Posterior cingulate gyrus (tissue), 11 donors: ENCODE measurements at places on chromosomes 5 and 9.

DNA sequence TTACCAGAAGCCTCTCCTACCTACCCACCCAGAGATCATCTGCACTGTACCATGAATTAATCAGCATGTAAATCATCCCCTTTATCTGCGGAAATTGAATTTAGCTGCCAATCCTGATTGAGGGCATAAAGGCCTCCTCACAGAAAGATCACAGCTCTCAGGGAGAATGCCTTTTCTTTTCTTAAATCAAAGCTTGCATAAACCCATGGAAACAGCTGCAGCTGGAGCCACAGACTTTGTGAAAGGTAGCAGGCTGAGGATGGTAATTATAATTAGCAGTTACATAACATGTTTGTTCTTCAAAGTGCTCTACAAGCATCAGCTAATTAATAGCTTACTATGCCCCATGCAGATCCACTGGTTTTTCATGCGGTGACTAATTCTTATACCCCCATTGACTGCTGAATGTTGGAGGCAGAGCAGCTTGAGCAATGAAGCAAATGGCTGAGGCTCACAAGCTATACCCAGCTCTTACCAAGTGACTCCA lies 54.6 kb downstream of the SUSD1 start:
- DNase-seq: no peak

- DNase-seq: no peak
These were observed 208.0 kb downstream of the SGCD start for GRCh38 chr5:156534906-156535485.

DNA sequence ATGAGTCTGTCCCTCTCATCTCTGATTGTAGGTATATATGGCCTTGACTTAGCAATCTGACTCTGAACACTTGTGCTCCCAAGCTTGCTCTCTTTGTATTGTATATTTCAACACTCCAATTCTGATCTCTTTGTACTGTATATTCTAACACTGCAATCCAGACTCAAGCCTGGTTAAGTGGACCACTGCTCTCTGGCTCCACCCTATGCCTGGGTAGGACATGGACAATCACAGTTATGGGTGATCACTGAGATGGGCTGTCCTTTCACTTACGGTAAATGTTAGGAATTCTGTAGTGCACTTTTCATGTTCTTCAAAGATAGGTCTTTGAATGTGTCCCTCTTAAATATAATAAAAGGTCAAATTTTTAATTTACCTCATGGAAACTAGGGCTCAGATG lies 165.1 kb downstream of the TLR4 start:
- DNase-seq: no peak

GRCh38 chr9:109903515-109904138 lies 123.6 kb downstream of the PALM2AKAP2 start:
- DNase-seq: peak; percentile 92

DNA sequence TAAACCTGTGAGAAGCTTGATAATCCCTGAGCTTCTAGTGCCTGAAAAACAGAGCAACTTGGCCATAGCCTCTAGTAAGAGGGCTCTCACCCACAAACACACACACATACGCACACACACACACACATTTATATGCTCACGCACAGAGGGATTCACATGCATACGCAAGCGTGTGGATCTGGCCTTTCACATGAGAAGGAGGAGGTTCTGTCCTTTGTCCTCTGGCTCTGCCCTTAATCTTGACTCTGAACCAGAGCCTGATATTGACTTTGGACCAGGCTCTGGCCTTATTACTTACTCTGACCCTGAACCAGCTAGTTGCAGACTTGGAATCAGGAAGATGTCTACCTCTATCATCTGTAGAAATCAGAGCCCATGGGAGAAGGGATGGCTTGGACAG lies 10.0 kb upstream of the P4HA2 start:
- no peak for DNase-seq

GRCh38 chr5:39175273-39175955 lies 43.9 kb downstream of the FYB1 start:
- DNase-seq: no peak

- no peak for DNase-seq
These were observed 17.1 kb downstream of the ZNF462 start for GRCh38 chr9:106880081-106880480.

GRCh38 chr9:93701494-93702218 lies 125.3 kb downstream of the PHF2 start:
- DNase-seq: no peak

DNA sequence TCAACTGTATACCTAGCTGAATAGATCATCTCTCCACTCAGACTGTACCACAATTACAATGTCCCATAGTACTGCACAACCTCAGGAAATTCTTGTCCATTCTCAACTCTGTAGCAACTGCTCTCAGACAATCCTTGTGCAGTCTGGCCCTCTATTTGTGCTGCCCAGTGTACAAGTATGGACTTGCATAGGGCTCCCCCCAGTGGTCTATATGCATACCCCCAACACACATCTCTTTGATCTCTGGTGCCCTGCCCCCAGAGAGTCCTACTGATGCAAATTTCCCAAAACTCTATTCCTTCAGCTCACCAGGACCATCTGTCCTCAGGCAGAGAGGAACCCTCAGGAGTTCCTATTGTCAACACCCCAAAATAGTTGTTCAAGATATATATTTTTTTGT lies 205.3 kb downstream of the SLCO4C1 start:
- no peak for DNase-seq

GRCh38 chr5:120544043-120544442 lies 79.9 kb downstream of the PRR16 start:
- no peak for DNase-seq

DNA sequence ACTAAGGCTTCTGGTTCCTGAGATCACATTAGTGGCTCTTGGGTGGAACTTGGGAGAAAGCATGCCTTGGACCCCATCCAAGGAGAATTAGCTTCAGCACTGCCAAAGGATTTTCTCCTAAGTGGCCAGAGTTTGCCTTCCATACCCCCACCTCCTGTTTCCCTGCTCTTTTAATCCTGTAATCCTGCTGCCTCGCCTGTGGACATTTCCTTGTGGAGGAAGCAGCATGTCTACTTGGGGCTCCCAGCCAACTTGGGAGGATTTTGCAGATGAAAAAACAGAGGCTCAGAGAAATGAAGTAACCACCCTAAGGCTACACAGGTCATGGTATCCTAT lies 1.6 kb downstream of the ARSI start:
- DNase-seq: no peak

DNA sequence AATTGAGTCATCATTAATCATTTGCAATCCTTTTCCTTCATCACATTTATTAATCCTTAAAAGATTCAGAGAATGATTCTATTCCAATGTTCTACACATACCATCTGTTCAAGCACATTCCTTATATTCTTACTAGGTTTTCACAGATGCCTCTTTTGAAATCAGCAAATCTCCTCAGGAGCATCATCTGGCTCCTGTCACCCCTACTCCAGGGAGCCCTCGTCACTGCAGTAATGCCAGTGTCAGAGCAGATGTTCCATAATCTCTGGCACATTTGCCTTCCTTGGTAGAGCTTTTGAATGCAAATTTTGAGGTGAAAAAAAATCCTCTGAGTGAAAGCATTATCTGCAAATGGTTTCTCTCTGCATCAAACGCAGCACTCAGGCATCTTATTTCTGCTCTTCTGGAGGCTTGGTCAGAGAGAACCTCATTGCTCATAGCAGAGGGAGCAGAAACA lies 7.6 kb upstream of the KCNV2 start:
- DNase-seq: no peak

GRCh38 chr9:26807161-26807560 lies 85.4 kb downstream of the CAAP1 start:
- DNase-seq: no peak

- DNase-seq: no peak
These were observed 193.7 kb downstream of the PIK3R1 start for GRCh38 chr5:68409259-68409658.

DNA sequence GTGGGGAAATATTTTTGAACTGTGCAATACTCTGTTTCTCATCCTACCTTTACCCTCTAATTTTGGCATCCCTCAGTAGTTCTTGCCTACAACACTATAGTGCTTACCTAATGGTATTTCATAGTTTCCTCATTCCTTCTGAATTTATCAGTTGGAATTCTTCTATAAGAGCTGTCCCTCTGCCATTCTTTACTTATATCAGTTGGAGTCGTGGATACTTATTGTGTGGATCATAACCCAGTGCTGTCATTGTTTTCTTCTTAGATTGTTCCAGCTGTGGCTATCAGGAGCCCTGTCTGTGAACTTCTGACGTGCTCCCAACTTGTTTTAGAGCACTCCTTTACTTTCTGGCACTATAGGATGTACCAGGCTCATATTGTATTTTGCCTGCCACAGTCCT lies 146.1 kb upstream of the OTULINL start:
- DNase-seq: no peak

DNA sequence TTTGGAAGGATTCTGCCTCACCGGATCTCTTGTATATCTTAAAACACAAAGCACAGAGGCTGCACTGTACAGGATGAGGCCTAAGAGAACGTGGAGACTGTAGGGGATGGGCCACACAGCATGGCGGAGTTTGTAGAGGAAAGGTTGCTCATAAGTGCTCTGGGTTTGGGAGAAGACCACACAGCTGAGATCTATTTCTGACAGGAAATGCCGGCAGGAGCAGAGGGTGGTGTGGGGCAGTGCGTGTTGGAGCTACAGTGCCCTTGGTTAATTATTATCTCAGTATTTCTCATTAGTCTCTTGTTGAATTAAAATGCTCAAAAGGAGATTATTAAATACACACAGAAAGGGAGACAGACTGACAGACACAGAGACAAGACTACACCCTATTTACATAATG lies 9.6 kb downstream of the PALM2AKAP2 start:
- DNase-seq: no peak

DNA sequence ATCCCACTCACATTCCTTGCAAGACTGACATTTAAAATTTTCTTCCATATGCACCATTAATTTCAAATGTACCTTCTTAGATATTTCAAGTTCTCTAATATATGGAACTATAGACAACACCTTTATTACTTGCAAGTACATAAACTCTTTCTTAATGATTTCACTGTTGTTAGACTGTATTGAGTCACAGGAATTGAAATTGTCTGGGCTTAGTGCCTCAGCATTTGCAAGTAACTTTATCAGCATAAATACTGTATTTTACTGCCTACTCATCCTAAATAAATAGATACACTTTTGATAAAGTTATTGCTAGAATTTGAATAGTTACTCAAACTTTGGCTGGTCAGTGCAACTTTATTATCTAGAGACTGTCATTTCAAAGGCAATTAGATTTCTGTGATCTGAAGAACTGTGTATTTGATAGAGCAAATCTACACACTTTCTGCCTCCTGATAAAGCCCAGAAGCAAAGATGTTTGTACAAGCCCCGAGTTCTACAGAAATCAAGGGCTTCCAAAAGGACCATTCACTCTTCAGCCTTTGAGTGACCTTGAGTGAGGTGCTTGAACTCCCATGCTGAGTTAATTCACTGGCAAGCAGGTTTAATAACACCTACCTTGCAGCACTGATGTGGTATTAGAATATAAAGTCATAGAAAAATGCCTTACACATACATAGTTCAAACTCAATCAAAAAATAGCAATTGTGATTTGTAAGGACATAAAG lies 91.6 kb downstream of the COX7C start:
- no peak for DNase-seq

GRCh38 chr9:115495052-115495635 lies 377.2 kb upstream of the TNC start:
- DNase-seq: no peak

GRCh38 chr5:136070486-136071285 lies 41.9 kb downstream of the TGFBI start:
- DNase-seq: no peak

- DNase-seq: no peak
These were observed 1471.7 kb upstream of the C9orf72 start for GRCh38 chr9:29044959-29045358.

DNA sequence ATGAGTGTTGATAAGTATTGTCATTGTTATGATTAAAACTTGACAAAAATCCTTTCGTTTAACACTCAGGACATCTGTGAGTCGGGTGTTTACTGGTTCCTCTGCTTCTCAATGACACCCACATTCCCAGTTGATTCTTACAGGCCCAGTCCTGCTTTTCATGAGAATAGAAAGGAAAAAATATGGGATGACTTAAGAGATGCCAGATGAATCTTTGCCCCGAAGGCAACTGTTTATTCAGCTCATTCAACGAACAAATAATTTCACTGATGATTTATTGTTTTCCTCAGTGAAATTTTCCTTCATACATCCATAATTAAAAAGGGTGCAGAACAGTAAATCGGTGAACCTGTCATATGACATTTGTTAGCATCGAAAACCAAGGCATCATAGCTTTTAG lies 452.4 kb upstream of the WWC1 start:
- DNase-seq: no peak

GRCh38 chr5:56674441-56674840 lies 140.9 kb upstream of the MAP3K1 start:
- DNase-seq: no peak

DNA sequence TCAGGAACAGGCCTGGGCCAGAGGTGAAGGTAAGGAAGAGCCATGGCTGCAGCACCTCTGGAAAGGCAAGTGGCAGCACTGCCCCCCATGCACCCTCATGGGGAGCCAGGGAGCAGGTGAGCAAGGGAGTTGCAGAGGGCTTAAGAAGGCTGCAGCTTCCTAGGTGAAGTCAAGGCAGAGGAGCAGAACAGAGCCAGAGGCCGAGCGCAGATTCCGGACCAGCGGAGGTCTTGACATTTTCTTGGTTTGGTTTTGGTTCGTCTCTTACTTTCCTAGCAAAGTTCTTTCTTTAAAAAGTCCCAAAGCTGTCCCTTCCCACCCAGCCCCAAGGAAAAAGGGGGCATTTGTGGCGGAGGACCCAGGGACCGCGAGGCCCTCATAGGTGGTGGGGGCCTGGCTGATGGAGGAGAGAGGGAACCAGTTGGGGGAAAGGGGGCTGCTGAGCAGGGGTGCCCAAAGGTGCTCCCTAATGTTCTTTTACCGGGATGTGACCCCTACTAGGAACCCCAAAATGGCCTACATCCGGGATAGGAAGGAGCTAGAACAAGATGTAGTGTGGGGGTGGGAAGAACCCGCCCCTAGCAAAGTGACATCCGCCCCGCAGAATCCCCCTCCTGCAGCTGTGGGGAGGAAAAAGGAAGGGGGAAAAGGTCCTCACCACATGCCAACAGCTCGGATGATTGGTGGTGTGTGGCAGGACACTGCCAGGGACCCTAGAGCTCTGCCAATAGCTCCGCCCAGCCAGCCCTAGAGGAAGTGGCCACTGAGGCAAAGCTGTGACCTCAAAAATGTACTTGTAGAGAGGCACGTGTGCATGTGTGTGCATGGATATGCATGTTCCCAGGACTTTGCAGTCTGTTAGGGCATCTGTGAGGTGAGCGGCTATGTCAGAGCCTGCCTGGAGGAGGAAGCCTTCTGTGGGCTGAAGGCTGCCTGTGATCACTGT lies 914 bp upstream of the CD72 start:
- no peak for DNase-seq

DNA sequence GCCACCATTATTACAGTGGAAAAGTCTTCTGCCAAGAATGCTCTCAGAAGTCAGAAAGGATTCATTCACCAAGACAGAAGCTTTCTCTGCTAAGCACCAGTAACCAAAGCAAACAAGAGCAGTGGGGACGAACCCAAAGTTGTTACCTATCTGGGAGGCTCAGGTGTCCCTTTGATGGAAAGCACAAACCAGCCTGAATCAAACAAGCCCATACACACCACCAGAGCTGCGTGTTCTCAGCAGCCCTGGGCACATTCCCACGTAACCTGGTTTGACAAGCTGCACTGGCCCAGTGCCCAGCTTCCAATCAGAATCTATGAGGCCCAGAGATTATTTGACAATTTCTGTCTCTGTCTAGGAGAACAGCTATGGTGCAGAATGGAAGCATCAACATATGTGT lies 252.6 kb downstream of the ACTL7B start:
- DNase-seq: no peak
